Vagina (tissue), 2 donors: ENCODE measurements at places on chromosomes 7 and 10.

DNA sequence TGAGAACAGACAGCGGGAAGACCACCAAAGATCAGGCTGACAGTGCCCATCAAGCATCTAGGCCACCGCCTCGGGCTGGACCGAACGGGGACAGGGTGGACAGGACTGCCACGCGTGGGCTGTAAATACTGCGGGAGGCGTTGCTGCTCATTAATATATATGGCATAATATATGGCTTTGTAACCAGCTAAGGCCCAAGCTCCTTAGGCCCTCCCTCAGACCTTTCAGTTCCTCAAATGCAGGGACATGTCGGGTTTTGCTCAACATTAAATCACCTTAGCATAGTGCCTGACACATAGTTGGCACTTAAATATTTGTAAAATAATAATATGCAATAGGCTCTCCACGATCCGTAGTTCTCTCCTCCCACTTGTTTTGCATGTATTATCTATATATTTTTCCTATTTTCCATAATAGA lies 402 bp upstream of the TMEM168 start:
- DNase-seq: no peak

DNA sequence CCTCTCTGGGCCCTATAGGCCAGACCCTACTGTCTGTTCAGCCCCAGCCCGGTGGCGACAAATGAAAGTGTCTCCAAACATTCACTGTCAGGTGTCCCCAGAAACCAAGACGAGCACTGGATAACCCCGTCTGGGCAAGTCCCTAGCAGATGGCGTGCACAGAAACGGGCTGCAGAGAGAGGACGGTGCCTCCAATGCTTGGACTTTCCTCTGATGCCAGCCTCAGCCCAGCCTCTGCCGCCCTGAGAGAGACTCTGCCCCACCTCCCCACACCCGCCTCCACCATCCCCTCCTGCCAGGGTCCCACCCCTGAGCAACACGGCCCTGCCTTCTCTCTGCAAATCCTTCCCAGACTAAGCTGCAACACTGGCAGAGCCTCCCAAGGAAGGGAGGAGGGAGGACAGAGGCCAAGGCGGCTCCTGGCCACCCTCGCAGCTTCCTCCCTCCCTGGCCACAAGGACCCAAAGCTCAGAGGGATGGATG lies 7.4 kb upstream of the LFNG start:
- DNase-seq: no peak

- no peak for DNase-seq
These were observed 141.0 kb downstream of the MACC1 start for GRCh38 chr7:20075992-20076820.

- no peak for DNase-seq
These were observed 13.4 kb downstream of the LRRC17 start for GRCh38 chr7:102925976-102926782.

DNA sequence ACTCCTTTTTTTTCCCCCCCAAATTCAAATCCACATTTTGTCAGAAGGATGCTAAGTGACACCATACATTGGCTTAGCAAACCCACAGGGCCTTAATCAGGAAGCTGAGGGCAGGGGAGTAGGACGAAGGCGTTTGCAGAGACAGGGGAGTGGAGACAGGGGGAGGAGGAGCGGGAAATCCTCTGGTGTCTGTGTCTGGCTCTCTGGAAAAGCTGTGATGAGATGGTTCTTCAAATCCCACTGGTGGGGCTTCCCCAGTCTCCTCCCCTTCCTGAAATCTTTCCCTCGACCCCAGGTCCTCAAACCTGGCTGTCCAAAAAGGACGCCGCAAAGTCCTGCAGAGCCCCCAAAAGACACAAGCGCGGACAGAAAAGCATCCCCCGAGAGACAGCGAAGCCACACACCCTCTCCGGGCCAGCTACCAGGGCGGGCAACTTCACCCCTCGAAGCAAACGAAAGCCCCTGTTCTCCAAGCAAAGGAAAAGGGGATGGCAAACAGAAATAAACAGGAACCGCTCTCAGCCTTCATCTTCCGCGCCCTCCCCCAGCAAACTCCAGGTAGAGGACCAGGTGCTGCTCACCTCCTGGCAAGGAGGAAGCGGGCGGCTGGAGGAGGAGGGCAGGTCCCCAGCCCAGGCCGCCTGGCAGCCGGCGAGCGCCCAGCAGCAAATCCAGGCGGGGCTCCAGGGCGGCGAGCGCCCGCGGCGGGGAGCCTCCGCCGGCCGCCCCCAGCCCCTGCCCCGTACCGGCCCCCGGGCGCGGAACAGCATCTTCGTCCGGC lies 520 bp downstream of the ELAPOR2 start:
- DNase-seq: no peak
